Activated CD4-positive, alpha-beta memory T cell treated with anti-CD3 and anti-CD28 coated beads for 36 hours (primary cell): ENCODE measurements at places on chromosomes 6 and 20. TPM values are rescaled to one million over a fixed set of nuclear protein-coding genes. Genes with fewer than 3 reads are reported as not detected.

DNA sequence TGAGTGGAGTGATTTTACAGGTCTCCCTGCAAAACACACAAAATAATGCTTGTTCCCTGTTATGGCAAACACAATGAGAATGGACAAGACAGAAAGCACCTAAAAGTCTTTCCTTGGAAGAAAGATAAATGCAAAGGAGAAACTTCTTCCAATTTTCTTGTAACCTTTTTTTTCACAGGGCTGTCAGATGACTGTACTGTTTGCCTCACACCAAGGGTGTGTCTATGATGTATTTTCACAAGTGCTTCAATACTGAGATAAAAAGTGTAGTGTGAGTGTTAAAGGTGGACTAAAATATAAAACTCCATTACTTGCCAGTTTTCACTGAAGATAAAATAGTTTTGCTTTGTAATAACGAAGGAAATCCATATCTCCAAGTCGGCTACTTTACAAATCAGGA, 194.5 kb downstream of the CENPW start:
- no peak for DNase-seq
- no peak overlapping the region for H3K4me3 ChIP-seq
- H3K27me3 ChIP-seq = no peaks in the 10 kb centered on the region
- H3K36me3 ChIP-seq = no peaks in the 10 kb centered on the region

STX11 gene
- total RNA-seq = 16.0 TPM

GRCh38 chr6:109143191-109143590, 47.9 kb downstream of the CEP57L1 start:
- no peaks in the 10 kb centered on the region for H3K4me1 ChIP-seq
- H3K4me3 ChIP-seq = no peak overlapping the region
- no peaks in the 10 kb centered on the region for H3K27me3 ChIP-seq
- H3K27ac ChIP-seq = no peak overlapping the region
- peaks cover 15% of the 10 kb centered on the region for H3K36me3 ChIP-seq

DNA sequence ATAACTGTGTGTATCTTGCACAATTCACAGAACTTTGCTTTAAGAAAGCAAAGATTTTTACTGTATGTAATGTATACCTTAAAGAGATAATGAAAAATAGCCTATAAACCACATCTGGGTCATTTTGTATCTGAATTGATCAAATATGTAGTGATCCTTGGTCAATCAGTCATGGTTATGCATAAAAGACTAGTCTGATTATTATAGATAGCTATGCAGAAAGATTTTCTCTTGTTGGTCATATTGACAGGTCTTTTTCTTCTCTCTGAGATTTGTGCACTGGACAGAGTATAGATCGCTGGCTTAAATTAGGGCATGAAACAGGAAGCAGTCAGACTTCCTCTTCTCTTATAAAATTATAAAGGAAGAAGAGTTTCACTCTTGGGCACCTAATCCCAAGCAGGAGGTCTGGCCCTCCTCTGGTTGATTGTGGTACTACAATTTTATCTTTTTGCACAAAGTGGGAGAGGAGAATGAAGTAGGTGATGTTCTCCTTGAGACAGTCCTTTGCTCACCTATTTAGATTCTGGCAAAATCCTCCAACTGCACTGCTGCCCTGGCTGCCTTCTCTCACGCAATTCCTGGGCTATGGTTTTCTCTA, 380.9 kb upstream of the RGS17 start:
- H3K27me3 ChIP-seq = no peaks in the 10 kb centered on the region
- no peaks in the 10 kb centered on the region for H3K36me3 ChIP-seq
- no peak overlapping the region for H3K4me3 ChIP-seq
- H3K4me1 ChIP-seq = no peaks in the 10 kb centered on the region
- no peak for DNase-seq

ZNF165 gene
- total RNA-seq = 4.0 TPM

DNA sequence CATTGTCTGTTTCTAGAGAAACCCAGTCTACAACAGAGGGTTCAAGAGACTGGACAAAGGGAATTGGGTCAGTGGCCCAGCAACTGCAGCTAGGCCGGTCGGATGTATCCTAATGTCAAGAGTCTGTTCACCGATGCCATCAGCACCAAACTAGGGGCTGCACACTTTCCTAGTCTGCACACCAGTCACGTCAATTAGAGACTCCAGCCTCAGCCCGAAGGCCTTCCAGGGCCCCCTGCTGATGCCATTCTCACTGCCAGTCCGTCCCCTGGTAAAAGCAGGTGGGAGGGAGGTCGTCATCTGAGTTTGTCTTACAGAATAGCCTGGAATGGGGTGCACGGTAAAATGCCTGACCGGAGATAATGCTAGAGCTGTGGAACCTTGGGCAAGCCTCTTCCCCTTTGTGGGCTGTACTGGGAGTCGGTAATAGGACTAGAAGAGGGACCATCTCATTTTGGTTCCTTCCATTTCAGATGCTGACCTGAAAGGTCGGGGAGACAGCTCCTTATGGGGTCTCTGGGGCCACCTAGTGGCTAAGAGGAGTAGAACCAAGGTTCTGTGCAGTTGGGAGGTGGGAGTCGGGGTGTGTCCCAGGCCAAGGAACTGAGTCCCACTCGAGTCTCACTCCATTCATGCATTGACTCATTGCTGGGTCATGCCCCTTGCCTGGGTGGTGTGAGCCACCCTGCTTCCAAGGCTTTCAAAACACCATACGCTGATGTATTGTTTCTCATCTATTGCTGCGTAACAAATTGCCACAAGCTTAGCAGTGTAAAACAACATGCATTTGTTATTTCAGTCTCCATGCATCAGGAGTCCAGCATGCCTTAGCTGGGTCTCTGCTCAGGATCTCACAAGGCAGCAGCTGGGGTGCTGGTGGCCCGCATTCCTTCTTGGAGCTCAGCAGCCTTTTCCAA, 5.1 kb downstream of the SOX12 start:
- no peak overlapping the region for H3K27ac ChIP-seq
- H3K36me3 ChIP-seq = no peaks in the 10 kb centered on the region
- peaks cover 7% of the 10 kb centered on the region for H3K4me1 ChIP-seq

LCA5 gene
- total RNA-seq = 0.21 TPM

GRCh38 chr6:87920245-87920644, 127.4 kb upstream of the SPACA1 start:
- H3K36me3 ChIP-seq = no peaks in the 10 kb centered on the region
- H3K4me3 ChIP-seq = no peak overlapping the region
- DNase-seq = no peak
- peaks cover 3% of the 10 kb centered on the region for H3K4me1 ChIP-seq
- peaks cover 5% of the 10 kb centered on the region for H3K27me3 ChIP-seq

DNA sequence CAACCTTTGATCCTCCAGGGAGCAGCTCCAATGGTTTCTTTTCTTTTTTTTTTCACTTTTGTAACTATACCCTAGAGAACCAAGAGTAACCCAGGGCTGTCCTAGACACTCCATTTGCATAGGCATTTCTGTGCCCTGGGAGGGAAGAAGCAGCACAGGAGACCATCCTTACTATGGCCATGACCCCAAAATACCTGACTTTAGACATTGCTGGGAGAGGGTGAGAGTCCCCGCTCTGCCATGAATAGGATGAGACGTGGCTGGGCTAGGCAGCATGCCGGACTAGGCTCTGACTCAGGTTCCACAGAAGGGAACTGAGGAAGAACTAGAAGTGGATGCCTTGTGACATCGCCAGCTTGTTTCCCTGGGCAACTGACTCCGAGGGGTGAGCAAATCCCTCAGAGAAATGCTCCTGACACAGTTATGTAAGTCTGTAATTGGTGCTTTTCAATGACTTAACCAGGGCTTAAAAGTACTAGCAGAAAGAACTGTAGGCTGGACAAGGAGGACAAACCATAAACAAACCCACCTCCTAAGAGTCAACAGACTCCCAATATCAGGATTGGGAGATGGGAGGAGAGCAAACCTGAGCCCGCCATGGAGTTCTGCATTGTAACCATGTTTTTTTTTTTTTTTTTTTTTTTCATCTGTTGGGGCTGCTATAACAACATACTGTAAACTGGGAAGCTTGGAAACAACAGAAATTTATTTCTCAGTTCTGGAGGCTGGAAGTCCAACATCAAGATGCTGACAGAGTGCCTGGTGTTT, 910 bp upstream of the ADTRP start:
- peaks cover under 1% of the 10 kb centered on the region for H3K4me1 ChIP-seq
- H3K27ac ChIP-seq = no peak overlapping the region
- peaks cover 10% of the 10 kb centered on the region for H3K27me3 ChIP-seq
- DNase-seq = no peak
- H3K36me3 ChIP-seq = no peaks in the 10 kb centered on the region
- H3K4me3 ChIP-seq = no peak overlapping the region

DNA sequence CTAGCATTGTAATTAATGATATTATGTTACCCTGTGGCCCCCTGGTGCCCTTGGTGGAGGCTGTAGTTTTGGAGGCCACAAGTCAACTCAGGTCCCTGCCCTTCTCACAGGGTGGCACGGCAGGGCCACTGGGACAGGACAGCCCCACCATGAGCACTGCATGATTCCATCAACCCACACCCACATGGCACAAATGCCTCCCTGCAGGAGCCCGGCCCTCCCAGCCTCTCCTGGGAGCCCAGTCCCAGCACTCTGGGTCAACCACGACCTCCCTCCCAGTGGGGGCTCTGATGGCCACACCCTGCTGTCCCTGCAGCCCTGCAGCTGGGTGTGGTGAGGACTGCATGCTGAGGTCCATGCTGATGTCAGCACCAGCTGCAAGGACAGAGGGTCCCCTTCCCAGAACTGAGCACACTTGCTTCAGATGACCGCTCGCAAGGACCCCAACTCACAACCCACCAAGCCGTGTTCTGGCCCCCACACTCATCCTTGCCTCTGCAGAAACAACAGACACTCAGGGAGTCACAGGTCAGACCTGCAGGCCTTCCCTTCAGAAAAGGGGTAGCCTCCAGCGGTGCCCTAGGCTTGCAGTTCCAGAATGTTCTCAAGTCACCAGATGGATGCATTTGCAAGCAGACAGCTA, 15.7 kb upstream of the CST7 start:
- no peaks in the 10 kb centered on the region for H3K36me3 ChIP-seq
- peaks cover 28% of the 10 kb centered on the region for H3K4me1 ChIP-seq
- DNase-seq = no peak
- no peak overlapping the region for H3K27ac ChIP-seq

WFDC5 gene
- total RNA-seq = not detected

RNF144B gene
- 2.9 TPM for total RNA-seq

- no peak overlapping the region for H3K27ac ChIP-seq
- peaks cover 7% of the 10 kb centered on the region for H3K27me3 ChIP-seq
Measured at GRCh38 chr6:6986344-6986743, 121.4 kb upstream of the RREB1 start.

DNA sequence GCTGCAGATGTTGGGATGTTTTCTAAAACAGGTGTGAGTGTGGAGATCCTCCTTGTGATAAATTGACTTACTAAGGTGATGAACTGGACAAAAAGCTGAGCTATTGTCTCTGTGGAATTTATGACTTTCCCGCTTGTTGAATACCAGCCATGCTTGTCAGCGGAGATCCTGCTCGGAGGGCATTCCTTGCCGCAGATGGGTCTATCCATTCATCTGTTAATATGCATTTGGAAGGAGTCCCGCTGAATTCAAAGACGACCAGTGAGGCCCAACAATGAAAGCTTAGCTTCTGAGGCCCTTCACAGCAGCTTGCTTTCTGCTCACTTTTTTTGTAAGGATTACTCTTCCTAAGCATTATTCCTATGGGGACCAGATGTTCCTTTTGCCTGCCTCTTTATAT, 124.9 kb downstream of the TIAM2 start:
- H3K27ac ChIP-seq = no peak overlapping the region
- DNase-seq = no peak
- H3K4me1 ChIP-seq = peaks cover 19% of the 10 kb centered on the region
- H3K27me3 ChIP-seq = no peaks in the 10 kb centered on the region
- H3K4me3 ChIP-seq = no peak overlapping the region

DNA sequence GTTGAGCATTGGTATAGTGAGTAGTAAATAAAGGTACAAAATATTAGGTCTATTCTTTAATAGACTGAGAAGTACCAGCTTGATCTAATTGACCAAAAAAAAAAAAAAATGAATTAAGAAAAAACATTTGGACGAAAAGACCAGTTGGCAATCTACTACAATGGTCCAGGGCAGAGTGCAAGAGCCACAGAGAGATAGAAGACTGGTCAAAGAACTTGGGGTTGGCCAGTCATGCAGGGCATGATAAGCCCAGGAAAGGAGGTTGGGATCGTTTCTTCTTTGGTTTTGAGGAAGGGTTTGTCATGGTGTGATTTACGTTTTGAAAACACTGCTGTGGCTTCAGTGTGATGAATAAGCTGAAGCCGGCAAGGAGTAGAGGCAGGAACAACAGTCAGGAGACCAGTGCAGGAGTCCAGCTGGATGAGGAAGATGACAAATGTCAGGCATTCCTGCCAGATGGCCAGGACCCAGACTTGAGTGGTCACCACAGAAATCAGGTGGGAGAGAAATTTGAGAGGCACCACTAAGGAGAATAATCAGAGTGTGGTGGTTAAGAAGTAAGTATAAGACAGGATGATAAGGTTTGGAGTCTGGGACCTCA, 14.0 kb downstream of the SMLR1 start:
- H3K27me3 ChIP-seq = no peaks in the 10 kb centered on the region
- no peak overlapping the region for H3K4me3 ChIP-seq

AHI1 gene
- 22.7 TPM for total RNA-seq

- H3K36me3 ChIP-seq = no peaks in the 10 kb centered on the region
- H3K4me1 ChIP-seq = no peaks in the 10 kb centered on the region
- no peak overlapping the region for H3K27ac ChIP-seq
- H3K4me3 ChIP-seq = no peak overlapping the region
- DNase-seq = no peak
Measured at GRCh38 chr6:41523915-41524633, 22.1 kb upstream of the FOXP4 start.

DNA sequence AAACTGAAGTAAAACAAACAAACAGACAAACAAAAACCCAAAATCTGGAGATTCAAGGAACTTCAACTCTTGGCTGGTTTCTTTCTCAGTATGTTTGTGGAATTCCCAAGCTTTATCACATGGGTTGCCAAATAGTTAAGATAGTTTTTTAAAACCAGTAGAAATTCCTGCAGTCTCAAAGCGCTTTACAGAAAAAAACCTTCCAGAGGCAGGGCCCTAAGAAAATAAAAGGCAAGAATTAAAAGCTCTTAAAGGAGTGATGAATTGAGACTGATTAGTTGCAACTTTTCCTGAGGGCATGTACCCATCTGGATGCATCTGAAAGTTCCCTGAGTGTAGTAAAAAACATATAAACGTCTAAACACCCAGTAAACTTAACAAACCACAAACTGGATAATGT, 25.9 kb upstream of the PTCHD4 start:
- H3K27me3 ChIP-seq = no peaks in the 10 kb centered on the region
- H3K36me3 ChIP-seq = no peaks in the 10 kb centered on the region
- no peak for DNase-seq
- H3K4me3 ChIP-seq = no peak overlapping the region
- H3K4me1 ChIP-seq = no peaks in the 10 kb centered on the region

DNA sequence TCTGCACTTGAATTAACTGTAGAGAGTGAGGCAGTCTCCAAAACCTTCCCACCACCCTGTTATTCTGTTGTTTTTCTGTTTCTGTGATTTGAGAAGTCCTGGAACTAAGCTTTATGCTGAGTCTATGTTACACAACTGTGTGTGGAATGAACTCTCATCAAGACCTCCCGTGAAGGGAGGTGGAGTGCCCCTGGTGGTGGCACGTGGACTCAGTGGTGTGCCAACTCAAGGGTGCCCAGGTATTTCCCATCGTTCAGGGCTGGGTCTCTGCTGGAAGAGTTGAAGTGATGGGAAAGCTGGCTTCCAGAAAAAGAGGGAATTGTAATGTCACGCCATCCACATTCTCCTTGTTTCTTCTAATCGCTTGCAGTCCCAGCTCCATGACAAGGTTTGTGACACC, 374.2 kb downstream of the SMOC2 start:
- no peak overlapping the region for H3K27ac ChIP-seq
- H3K27me3 ChIP-seq = peaks cover 11% of the 10 kb centered on the region
- no peak for DNase-seq

- no peak overlapping the region for H3K4me3 ChIP-seq
- no peak overlapping the region for H3K27ac ChIP-seq
- H3K27me3 ChIP-seq = no peaks in the 10 kb centered on the region
Measured at GRCh38 chr6:108653949-108654348, 93.2 kb downstream of the FOXO3 start.

FOXP4 gene
- total RNA-seq = 21.6 TPM
